ENCODE measurements at places on chromosomes 4 and X.

DNA sequence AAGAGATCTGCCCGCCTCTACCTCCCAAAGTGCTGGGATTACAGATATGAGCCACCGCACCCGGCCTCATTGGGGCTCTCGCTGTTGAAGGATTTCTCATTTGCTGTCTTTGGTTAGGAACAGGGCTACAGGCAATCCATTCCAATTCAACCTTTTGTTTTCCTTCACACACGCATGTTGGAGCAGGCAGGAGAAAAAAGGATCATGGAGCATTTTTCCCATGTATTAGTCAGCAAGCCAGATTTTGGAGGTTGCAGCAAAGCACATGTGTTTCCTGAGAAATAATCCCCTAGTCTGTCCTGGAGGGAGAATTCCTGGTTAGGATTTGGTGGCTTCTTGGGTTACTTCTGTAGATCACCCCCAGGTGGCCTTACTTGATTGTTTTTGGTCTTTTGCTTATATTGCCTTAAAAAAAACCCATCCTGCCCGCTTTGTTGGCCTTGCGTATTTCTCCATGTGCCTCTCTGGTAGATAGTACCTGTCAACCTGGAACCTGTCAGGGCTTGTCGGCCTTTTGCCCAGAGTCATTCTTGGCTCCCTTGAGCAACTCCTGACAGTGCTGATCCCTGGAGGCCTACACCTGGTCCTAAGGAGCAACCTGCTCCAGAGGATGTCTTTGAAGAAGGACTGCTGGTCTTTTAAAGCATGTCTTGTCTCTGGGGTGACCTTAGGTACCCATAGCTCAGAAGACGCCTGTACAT, 82.4 kb upstream of the CLCN4 start:
- no peak for DNase-seq

GRCh38 chrX:5176766-5177165, 1051.9 kb downstream of the NLGN4X start:
- no peak for DNase-seq

- peak; percentile 74 for DNase-seq
Measured at GRCh38 chr4:90187148-90187884, 60.1 kb downstream of the CCSER1 start.

- DNase-seq: no peak
Measured at GRCh38 chr4:76532805-76533204, 97.8 kb downstream of the SHROOM3 start.

GRCh38 chr4:142567199-142567598, 278.9 kb downstream of the INPP4B start:
- DNase-seq: peak; percentile 26

DNA sequence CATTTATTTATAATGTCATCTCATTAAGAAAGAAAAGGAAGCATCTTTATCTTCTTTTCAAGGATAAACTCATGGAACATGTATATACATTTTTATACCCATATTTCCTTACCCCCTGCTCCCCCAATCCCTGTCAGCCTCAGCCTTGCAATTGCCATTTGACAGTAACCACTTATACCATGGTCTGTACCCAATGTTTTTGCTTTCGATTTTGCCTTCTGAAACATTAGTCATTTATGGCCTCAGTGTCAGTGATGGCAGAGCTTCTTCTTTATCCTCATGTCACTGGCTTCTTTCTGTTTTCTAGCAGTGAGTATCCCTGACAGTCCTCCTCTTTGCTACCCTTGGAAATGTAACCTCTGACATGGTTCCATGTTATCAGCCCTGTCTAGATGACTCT, 228.4 kb downstream of the SPRY1 start:
- DNase-seq: no peak

GRCh38 chr4:122383341-122383740, 4.5 kb downstream of the ADAD1 start:
- no peak for DNase-seq

DNA sequence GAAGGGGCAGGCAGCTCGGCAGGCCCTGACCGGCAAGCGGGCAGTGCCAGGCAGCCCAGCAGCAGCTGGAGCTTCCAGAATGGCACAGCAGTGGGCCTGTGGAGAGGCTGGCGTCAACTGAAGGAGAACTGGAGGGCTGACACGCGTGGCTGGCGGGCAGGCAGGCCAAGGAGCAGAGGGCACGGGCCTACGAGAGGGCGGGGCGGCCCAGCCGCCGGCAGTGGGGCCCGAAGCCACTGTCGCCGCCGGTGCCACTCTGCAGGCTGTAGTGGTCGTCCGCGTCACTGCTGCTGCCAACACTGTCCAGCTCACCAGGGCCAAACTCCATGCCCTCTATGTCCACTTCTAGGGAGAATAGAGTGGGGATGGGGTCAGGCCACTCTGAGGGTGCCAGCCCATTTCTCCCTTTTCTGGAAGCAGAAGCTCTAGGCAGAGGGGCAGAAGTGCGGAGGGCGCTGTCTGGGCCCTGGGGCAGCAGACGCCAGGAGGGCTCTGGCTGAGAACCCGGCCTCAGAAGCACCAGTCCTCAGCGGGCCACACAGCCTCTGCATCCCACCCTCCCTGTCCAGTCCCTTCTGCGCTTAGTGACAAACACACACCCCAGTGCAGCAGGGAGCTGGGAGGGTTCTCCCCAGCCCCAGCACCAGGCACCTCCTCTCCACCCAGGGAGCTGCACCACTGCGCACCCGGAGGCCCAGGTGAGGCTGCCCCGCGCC, 8.6 kb upstream of the HAUS3 start:
- DNase-seq: no peak

DNA sequence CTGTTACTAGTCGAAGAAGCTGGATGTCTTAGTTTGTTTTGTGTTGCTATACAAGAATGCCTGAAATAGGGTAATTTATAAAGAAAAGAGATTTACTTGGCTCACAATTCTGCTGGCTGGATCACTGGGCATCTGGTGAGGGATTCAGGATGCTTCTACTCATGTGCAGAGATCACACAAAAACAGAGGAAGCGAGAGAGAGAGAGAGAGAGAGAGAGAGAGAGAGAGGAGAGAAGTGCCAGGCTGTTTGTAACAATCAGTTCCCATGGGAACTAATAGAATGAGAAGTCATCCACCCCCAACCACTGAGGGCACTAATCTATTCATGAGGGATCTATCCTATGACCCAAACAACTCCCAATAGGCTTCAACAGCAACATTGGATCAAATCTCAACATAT, 66.2 kb upstream of the FAM9A start:
- DNase-seq: no peak

- no peak for DNase-seq
Measured at GRCh38 chr4:20883231-20883630, 183.0 kb downstream of the PACRGL start.

GRCh38 chr4:188624370-188624769, 485.1 kb downstream of the TRIML1 start:
- no peak for DNase-seq

- no peak for DNase-seq
Measured at GRCh38 chrX:77347572-77347971, 99.6 kb upstream of the FGF16 start.
